CD8-positive, alpha-beta memory T cell (primary cell): ENCODE measurements at places on chromosomes 3 and 15.

- DNase-seq = no peak
These were observed 40.7 kb downstream of the C2CD4B start for GRCh38 chr15:62124176-62124972.

DNA sequence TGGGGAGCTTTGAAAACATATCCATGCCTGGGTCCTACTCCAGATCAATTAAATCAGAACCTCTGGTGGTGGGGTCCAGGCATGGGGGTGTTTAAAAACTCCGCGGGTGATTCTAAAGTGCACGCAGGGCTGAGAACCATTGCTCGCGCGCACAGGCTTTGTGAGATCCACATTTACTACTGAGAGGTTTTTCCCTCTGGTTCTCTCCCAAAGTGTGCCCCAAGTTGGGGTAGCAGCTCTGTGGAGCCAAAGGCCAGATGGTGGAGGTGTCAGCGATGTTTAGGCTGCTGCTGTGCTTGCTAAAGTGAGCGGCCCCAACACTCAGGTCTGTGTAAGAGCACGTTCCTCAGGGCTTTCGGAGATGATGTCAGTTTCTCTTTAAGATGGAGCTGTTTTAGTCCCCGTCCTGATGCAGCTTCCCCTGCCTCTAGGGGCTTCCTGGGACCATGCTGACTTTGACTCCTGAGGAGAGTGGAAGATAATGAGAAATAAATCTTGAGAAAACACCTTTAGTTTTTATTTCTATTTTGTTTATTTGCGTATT, 13.4 kb upstream of the MAGEF1 start:
- no peak for DNase-seq

DNA sequence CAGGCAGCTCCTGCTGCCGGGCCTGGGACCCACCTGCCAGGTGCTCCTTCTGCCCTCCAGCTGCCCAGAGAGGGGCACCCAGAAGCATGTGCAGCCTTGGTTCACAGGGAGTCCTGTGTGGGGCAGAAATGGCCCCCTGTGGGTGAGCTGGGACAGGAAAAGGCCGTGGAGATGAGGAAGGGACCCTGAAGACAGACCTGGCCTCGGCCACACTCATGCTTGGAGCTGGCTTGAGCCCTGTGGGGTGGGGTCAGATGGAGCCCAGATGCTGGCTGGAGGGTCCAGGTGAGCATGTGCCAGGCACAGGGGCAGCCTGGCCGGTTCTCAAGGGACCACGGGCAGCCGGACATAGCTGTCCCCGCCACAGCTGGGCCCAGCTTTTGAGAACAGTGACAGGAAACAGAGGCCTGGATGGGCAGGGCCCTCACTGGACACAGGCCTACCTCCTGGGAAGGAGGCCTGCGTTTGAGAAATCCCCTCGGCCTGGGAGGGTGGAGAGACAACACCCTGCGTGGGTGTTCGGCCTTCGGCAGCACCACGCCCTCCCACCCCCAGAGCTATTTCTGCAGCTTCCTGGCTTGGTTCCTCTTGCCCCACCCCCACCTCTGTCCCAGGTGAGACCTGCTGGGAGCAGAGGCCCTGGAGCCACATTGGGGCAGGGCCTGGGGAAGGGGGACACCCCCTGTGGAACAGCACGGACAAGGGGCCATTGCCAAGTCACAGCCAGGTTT, 132.6 kb upstream of the MEF2A start:
- no peak for DNase-seq

GRCh38 chr3:110754212-110754916, 317.3 kb upstream of the NECTIN3 start:
- DNase-seq = no peak

DNA sequence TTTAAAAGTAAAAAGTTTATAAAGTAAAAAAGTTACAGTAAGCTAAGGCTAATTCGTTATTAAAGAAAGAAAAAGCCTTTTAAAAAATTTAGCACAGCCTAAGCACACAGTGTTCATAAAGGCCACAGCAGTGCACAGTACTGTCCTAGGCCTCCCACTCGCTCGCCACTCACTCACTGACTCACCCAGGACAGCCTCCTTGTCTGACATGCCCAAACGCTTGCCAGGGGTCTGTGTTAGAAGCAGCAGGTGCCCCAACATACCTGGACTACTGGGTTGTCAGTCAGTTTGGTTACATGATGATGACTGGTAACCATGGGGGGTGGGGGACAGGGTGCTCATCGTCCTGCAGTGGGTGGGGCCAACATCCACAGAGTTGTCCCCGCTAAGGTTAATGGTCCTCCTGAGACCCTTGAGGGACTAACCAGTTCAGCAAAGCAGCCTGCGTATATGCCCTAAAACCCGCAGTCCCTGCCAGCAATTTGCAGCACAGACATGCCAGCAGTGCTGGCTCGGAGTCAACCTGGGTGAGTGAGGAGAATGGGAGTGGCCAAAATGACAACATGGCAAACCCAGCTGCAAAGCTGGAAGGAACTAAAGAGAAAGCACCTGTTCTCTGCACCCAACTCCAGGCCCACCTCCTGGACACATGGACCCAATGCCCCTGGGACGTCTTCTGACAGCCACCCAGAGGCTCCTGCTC, 49.2 kb downstream of the CYFIP1 start:
- no peak for DNase-seq

- DNase-seq = no peak
These were observed 249.1 kb upstream of the MCTP2 start for GRCh38 chr15:93982226-93982727.

DNA sequence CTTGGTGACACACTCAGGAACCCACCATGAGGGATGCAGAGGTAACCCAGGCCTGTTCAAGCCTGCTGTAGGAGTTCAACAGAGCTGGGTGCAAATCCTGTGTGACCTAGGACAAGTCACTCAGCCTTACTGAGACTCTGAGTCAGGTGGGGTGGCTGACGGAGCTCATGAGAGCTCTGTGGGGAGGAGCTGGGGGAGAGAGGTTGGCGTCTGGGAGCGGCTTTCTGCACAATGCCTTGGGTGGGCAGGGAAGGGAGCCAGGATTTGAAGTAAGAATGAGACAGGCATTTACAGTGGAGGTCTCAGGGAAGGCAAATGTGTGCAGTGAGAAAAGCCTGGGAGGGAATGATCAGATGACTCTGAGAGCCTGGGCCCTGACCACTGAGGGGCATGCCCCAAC, 18.3 kb downstream of the C3orf18 start:
- no peak for DNase-seq

DNA sequence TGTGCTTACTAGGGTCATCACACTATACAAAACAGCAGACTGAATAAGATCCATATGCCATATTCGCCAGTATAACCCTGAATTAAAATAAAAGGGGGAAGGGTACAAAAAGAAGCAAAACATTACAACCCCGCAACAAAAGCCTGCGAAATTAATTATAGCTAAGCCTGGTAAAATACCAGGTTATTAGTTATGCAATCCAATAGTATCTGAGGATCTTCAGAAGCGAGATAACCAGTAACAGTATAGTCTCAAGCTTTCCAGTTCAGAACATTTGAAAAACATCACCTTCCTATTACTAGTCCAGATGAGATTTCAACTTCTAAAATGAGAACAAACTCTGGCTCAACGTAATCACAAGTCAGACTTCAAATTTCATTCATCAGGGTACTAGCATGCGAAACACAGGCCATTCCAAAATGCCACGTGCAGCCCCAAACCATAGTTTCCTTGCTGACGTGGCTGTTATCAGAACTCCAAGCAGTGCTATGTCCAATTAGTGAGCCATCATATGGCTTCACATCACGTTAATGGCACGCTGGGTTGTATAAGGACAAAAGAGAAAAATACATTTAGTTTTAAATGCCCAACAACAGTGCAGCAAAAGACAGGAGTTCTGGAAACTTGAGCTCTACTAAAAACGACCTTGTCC, 1.1 kb downstream of the SSR3 start:
- no peak for DNase-seq

- DNase-seq = no peak
These were observed 6.1 kb downstream of the TBC1D21 start for GRCh38 chr15:73879426-73879825.

DNA sequence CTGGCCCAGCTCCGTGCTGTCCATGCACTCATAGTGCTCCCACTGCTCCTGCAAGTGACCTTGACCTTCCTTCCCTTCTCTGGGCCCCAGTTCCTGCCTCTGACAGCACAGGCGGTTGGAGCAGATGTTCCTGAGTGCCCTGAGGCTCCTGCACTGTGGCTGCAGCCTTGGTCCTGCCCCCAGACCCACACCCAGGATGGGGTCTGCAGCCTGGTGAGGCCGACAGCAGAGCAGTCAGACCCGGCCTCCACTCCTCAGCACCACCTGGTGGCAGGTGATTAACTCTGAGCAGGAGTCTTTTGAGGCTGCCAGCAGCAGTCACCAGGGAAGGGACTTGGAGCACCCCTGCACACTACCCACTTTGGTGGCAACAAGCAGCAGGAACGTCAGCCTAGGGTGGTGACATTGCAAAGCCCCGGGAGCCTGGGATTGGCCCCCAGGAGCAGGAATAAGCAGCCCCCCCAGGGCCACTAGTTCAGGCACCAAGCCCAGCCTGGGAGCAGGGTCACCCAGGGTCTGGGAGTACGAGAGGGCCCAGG, 64.6 kb downstream of the CYP11A1 start:
- DNase-seq = no peak

DNA sequence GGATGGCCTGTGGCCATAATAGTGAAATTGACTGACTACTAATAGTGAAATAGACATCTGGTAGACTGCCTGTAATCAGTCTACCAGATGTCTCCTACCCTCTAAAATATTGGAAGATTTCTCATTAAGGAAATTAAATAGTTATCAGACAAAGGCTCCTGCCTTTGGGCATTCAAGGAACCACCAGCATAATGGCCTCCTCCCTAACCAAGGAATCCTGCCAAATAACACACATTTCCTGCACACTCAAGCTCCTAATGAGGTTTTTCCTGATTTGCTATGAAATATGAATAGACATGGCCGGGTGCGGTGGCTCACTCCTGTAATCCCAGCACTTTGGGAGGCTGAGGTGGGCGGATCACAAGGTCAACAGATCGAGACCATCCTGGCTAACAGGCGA, 14.6 kb downstream of the NUSAP1 start:
- no peak for DNase-seq

GRCh38 chr3:128274837-128275236, 121.6 kb downstream of the EEFSEC start:
- no peak for DNase-seq

DNA sequence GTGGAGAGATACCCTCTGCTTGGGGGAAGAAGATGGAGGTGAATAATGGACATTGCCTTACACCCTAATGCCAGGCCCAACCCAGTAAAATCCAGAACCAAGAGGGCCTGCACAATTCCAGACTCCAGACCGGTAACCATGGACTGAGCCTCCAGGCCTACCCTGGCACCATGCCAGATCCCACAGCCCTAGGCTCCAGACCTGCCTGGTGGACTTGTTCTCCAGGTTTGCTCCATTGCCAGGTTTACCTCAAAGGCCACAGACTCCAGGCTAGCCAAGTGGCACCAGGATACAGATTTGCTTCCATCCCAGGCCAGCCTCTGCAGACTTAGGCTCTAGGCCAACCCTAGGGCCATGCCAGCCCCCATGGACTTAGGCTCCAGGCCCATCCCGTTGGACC, 14.0 kb downstream of the PLCH1 start:
- no peak for DNase-seq

DNA sequence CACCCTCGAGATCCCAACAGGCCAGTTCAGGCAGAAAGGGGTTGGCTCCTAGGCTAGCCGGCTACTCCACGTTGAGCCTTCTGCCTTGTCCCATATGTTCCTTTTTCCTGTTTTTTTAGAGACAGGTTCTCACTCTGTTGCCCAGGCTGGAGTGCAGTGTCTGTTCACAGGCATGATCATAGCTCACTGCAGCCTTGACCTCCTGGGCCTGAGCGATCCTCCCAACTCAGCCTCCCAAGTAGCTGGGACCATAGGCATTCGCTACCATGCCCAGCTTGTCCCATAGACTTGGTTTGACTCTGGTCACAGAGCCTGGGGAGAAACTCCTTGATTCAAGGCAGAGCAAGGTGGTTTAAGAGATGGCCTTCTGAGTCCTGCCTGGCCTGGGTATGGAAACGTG, 32.3 kb downstream of the ZNF710 start:
- no peak for DNase-seq

DNA sequence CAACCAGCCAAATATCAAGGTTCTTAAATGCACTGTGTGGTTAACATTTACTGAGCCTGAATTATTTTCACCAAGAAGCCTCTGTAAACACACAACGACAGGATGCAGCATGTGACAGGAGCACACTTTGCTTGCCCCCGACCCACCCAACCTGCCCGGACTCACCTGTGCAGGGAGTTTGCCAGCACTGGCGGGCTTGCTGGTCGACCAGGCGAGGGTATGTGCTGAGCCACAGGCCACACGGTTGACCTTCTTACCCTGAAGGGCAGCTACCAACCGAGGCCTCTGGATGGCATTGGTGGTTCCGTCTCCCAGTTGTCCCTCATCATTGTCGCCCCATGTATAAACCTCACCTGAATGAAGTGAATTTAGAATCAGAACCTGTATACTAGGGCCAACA, 25.7 kb upstream of the OCA2 start:
- DNase-seq = no peak

- no peak for DNase-seq
These were observed 188.6 kb upstream of the EPHA3 start for GRCh38 chr3:88918841-88919240.

DNA sequence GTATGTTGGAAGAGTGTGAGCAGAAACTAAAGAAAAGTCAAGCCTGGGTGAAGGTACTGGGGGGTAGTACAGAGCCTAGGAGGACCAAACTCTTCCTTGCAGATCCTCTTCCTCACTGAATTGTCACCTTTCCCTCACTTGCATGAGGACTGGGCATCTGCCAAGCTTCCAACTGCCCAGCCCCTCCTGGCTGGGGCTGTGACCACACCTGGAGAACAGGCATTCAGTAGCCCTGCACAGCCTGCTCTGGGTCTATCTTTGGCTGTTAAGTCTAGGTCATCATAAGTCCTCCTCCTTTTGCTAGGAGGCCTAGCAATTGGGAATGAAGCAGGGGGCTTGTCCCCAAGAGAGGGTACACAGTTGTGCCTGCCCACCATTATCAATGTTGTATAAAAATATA, 55.2 kb downstream of the CAPN7 start:
- no peak for DNase-seq

DNA sequence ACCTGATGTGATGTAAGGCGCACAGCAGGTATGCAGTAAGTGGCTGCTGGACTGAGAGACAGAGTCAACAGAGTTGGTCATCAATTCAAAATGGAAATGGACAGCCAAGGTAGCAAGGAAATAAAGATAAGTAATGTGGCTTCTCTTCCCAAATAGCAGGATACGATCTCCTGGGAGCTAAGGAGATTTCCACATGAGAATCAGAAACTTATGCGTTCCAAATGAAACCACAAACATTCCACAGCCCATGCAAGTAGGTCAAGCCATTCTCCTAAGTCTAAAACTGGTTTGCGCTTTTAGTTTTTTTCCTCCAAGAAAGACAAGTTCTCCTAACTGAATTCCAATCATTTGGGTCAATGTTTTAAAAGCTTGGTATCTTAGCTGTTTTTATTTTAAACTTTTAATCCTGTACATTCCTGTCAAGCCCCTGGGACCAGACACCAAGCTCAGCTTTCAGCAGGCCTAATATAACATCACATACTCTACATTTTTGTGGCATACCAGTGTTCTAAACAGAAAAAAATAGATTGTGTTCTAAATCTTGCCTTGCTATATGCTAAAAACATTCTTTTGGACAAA, 73.7 kb upstream of the TSPAN3 start:
- no peak for DNase-seq

- no peak for DNase-seq
These were observed 35.2 kb upstream of the PLSCR5 start for GRCh38 chr3:146640361-146640760.

GRCh38 chr15:89665449-89666181, 10.3 kb upstream of the KIF7 start:
- no peak for DNase-seq

GRCh38 chr15:48940508-48940907, 23.2 kb downstream of the SHC4 start:
- no peak for DNase-seq

GRCh38 chr3:105836533-105836932, 32.3 kb downstream of the CBLB start:
- no peak for DNase-seq
